SK-N-SH treated with all-trans-retinoic acid at 6 μM for 48 hours (cell line): ENCODE measurements at places on chromosomes 1 and 21.

- ATAC-seq: no peak
These were observed 128.5 kb upstream of the KCNK2 start for GRCh38 chr1:214953901-214954616.

DNA sequence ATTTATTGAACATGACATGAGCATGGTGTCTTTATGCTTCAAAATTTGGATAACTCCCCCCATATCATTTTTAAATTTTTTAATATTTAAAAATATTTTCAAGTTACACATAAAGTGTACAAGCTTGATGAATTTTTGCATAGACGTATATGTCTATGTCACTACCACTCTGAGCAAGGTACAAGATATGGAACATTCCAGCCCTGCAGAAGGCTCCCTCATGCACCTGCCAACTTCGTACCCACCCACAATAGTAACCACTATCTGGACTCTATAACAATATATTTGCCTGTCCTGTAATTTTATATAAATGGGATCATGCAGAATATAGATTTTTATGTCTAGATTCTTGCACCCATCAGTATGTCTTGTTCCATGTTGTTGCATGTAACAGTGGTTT lies 74.5 kb downstream of the CNST start:
- no peak for ATAC-seq

- no peak for ATAC-seq
These were observed 38.9 kb upstream of the DMRTB1 start for GRCh38 chr1:53420341-53420740.

GRCh38 chr21:15444118-15444960 lies 285.4 kb upstream of the USP25 start:
- ATAC-seq: no peak

DNA sequence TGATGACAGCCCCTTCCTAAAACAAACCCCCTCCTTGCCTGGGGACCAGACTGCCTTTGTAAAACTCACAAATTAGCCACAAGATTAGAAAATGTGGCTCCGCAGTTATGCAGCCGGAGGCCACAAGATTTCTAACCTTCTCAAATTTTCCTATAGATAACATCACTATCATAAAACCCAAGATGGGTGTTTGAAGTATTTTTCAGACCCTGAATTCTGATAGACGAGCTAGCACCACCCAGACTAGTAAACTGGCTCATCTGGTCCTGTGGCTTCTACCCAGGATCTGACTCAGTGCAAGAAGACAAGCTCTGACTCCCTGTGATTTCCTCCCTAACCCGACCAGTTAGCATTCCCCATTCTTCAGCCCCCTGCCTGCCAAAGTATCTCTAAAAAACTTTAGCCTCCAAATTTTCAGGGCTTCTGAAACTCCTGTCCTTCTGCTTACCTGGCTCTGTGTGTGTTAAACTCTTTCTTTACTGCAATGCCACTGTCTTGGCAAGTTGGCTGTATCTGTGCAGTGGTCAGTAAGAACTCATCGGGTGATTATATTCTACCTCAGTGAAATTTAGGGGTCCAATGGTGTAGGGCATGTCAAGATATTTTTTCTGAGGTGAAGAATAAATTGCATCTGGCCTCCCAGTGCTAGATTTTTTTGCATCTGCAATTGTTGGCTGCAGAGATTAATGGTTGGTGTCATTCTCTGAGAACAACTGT lies 102.1 kb downstream of the S1PR1 start:
- no peak for ATAC-seq
